ENCODE measurements at places on chromosomes 3 and 15. TPM values are rescaled to one million over a fixed set of nuclear protein-coding genes. Genes with fewer than 3 reads are reported as not detected.

The FEZF2 gene
- total RNA-seq: not detected

The CYP8B1 gene
- not detected for total RNA-seq

The CX3CR1 gene
- 0.19 TPM for total RNA-seq

The NR1I2 gene
- total RNA-seq: 0.73 TPM

DNA sequence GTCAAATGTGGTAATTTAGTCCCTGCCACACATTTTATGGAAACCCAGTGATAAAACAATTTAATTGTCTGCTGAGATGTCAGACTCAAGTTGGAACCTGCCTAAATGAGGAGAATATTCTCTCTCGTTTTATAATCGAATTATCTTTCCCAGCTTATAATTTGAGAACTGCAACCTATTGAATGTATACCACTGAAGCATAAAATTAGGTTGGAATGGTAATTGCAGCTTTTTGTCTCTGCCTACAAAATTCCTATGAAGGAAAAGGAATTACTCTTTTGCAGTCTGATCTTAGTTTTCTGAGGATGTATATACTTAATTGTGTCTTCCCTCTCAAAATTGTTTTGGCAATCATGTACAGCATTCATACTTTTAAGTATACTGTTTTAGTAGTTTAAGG is 28.9 kb downstream of the RAD51 start:
- no peak for DNase-seq
- no peaks in the 10 kb centered on the region for H3K36me3 ChIP-seq
- H3K4me1 ChIP-seq: no peaks in the 10 kb centered on the region
- no peaks in the 10 kb centered on the region for H3K27me3 ChIP-seq
- no peak overlapping the region for H3K27ac ChIP-seq
- no peak overlapping the region for H3K4me3 ChIP-seq

DNA sequence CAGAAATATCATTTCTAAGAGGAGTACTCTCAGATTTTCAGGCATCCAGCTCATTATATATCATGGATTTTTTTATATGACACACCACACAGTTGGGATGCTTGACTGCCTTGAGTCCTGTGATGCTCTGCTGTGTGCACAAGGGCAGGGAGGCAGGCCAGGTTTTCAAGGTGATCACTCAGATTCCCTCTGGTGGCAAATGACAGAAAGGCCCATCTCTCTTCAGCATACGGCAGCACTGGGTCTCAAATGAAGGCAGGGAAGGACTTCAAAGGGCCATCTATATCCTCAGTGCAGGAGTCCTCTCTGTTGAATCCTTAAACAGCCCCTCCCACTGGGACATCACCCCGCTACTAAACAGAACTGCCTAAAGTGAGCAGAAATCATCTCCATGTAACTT is 54.8 kb upstream of the MYO5C start:
- no peaks in the 10 kb centered on the region for H3K27me3 ChIP-seq
- H3K27ac ChIP-seq: no peak overlapping the region
- peaks cover 74% of the 10 kb centered on the region for H3K36me3 ChIP-seq
- no peak for DNase-seq
- no peaks in the 10 kb centered on the region for H3K4me1 ChIP-seq

GRCh38 chr3:78610462-78611125 is 1157.2 kb downstream of the ROBO1 start:
- DNase-seq: no peak
- no peak overlapping the region for H3K4me3 ChIP-seq
- H3K36me3 ChIP-seq: no peaks in the 10 kb centered on the region

GRCh38 chr3:89947337-89947954 is 840.0 kb downstream of the EPHA3 start:
- H3K36me3 ChIP-seq: no peaks in the 10 kb centered on the region
- no peak overlapping the region for H3K27ac ChIP-seq
- H3K4me3 ChIP-seq: no peak overlapping the region
- H3K27me3 ChIP-seq: no peaks in the 10 kb centered on the region

- no peak for DNase-seq
- no peaks in the 10 kb centered on the region for H3K27me3 ChIP-seq
- H3K4me3 ChIP-seq: no peak overlapping the region
- H3K4me1 ChIP-seq: peaks cover 4% of the 10 kb centered on the region
Measured at GRCh38 chr3:52155912-52156311, 1.7 kb upstream of the POC1A start.

GRCh38 chr3:11470031-11470853 is 173.5 kb downstream of the VGLL4 start:
- H3K27me3 ChIP-seq: no peaks in the 10 kb centered on the region
- H3K36me3 ChIP-seq: peaks cover 5% of the 10 kb centered on the region
- no peak for DNase-seq
- H3K4me3 ChIP-seq: no peak overlapping the region
- no peaks in the 10 kb centered on the region for H3K4me1 ChIP-seq

DNA sequence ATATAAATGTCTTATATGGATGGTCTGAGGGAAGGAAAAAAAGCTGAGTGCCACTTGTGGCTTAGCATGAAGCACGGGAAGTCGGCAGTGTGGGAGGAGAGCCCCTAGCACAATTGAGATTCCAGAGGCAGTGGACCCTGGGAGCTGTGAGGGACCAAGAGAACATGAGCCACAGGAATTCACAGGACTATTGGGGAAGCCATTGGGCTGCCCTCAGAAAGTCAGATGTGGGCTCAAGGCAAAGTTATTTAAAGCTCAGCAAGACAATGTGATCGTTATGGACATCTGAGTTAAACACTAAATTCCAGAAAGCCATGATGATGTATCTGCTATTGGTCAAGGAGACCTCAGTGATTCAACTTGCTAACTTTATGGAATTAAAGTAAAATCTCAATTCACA is 380.8 kb upstream of the IL12A start:
- H3K36me3 ChIP-seq: no peaks in the 10 kb centered on the region
- no peak overlapping the region for H3K4me3 ChIP-seq
- no peaks in the 10 kb centered on the region for H3K27me3 ChIP-seq
- no peak for DNase-seq
- no peak overlapping the region for H3K27ac ChIP-seq

GRCh38 chr15:71391421-71392088 is 276.3 kb downstream of the THSD4 start:
- H3K27me3 ChIP-seq: peaks cover 8% of the 10 kb centered on the region
- H3K27ac ChIP-seq: no peak overlapping the region
- no peak overlapping the region for H3K4me3 ChIP-seq
- DNase-seq: no peak
- H3K36me3 ChIP-seq: no peaks in the 10 kb centered on the region

- H3K4me3 ChIP-seq: no peak overlapping the region
- no peak overlapping the region for H3K27ac ChIP-seq
- no peaks in the 10 kb centered on the region for H3K36me3 ChIP-seq
- no peaks in the 10 kb centered on the region for H3K4me1 ChIP-seq
- no peaks in the 10 kb centered on the region for H3K27me3 ChIP-seq
- DNase-seq: no peak
Measured at GRCh38 chr15:73303636-73304035, 65.1 kb downstream of the HCN4 start.

DNA sequence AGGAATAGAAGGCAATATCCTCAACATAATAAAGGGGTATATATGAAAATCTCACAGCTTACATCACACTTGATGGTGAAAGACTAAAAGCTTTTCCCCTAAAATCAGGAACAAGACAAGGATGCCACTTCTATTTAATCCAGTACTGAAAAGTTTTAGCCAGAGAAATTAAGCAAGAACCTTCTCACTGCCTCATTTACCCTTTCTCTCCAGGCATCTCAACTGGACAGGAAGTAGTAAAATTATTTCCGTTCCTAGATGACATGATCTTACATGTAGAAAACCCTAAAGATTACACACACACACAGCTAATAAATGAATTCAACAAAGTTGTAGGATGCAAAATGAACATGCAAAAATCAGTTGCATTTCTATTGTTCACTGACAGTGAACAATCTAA is 11.2 kb downstream of the SCAP start:
- DNase-seq: no peak

Measured in B cell (primary cell).